BJ (cell line): ENCODE measurements at places on chromosomes 2 and 18. TPM values are rescaled to one million over a fixed set of nuclear protein-coding genes. Genes with fewer than 3 reads are reported as not detected.

Gene LOXHD1
- polyA plus RNA-seq = not detected in 2 replicates

- DNase-seq = no peak
Observed at GRCh38 chr2:3040496-3041140, 337.0 kb downstream of the EIPR1 start.

Gene GCG
- polyA plus RNA-seq = not detected in 2 replicates

- no peak for DNase-seq
Observed at GRCh38 chr2:236603361-236604015, 33.9 kb downstream of the ACKR3 start.

DNA sequence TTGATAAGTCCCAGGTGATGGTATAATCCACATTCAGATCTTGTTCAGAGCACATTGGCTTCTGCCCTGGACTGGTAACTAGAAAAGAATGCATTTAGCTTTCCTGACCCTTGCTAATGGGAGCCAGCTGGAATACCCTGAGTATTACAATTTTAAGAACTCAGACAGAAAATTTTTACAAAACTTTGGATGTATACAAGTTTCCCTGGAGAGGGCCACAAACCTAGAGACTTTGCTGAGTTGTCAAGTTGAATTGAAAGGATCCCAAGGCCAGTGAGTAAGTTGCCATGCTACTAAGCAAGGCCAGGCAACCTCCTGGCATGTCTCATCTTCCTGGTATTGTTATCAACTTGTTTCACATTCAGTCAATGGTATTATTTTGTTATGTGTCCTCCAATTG lies 20.0 kb upstream of the NABP1 start:
- peak; percentile 60 for DNase-seq
